ENCODE measurements at places on chromosomes 6 and 20.

- no peak for DNase-seq
Measured at GRCh38 chr20:3987296-3987695, 28.1 kb downstream of the RNF24 start.

DNA sequence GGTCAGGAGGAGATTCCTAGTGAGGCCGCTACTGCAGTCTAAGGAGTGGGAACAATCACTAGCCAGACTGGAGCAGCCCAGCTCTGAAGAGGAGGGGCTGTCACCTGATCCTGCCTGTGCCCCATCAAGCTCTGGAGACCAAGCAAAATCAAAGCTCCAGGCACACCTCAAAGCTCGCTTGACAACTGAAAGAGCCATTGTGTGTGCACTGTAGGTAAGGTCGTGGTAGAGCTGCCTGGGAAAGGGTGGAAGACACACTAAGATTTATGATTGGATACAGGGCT, 58.2 kb downstream of the CSE1L start:
- DNase-seq = no peak

GRCh38 chr6:29815118-29815750, 12.4 kb upstream of the HLA-G start:
- DNase-seq = no peak

- DNase-seq = no peak
Measured at GRCh38 chr6:153131037-153131981, at the start of gene RGS17. Gene RGS17 (minus strand): TSS chr6:153131282. CDS start chr6:153044018, 87,264 bp downstream.

GRCh38 chr6:82959385-82959941, 106.2 kb downstream of the UBE3D start:
- DNase-seq = no peak

DNA sequence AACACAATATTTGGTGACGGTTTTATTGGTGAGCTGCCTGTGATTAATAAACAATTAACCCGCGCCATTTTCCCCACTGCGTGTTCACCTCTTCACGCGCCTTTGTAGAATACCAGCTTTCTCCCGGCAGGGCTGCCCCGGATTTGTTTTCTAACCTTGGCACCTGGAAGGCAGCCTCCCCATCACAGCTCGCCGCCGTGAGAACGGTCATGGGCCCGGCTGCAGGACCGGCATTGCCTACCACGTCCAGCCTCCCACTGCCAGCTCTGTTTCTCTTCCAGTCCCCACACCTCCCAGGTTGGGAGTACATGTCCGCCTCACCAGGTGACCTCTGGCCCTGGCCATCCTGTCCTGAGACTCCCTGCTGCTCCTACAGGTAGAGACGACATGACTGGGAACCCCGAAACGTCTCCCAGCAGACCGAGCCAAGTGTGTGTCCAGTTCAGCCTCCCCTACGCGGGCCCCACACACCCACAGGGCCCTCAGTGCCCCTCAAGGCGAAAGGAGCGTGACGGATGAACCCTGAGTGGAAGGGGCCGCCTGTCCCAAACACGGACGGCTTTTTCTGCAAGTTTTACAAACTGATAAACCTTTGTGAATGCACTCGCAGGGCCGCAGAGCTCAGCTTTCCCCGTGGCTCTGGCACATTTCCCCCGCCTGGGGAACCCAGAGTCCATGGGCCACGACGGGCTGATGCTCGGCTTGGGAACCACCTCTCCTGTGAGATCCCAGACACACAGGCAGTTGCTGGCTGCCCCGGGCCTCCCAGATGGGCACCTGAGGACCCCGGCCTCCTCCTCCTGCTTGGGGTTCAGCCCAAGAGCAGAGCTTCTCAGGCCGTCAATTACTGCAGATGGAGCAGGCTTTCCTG, 25.7 kb downstream of the FRMD1 start:
- no peak for DNase-seq

DNA sequence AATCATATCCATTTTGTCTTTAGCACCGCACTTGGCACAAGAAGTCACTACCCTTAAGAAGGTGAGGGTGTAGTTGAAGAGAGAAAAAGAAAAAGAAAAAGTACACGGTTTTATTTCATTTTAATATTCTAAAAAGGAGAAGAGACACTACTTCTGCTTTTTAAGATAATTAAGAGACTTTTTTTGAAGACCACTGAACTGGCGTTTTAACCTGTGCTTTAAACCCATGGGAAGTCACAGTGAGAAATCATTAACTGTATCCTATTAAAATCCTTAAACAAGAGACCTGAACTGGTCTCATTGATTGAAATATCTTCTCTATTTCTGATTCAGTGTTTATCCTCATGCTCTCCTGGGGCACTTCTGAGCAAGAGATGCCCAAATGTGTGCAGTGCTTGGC, 243.5 kb downstream of the TMEM242 start:
- DNase-seq = no peak

DNA sequence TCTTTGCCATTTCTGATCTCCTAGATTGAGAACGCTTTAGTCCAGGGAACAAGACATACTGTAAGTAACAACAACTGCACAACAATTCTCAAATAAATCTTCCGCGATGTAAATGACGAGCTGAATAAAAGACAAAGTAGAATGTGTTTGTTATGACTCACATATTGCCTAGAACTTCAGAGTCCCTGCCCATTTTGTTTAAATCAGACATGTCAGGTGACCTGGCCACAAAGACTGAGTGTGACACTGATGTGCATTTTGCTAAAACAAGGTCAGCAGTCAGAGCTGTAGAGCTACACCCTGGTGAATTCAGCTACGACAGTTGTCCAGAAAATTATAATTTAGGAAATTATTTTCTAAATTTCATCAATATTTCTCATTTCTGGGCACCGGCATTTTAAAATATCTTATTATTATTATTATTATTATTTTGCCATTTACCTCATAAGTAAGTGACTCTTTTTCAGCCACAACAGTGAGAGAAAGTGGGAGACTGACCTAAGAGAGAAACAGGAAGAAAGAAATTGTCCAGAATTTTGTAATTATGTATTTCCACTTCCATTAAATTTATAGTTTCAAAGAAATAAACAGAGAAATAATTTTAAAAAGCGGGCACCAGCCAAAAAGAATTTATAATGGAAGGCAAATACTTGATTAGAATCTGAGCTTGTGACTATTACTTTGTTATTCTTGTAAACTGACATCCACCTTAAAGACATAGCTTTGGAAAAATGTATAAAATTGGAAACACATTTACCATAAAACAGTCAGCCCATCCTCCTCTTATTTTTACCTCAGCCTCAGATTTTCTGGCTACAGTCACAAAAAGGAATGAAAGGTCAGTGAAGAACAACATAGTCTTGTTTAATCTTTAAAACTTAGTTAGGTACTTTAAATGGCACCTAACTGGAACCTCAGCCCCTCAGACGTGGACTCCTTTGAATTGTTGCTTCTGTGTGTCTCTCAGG, 157.0 kb upstream of the CITED2 start:
- peak; percentile 23 for DNase-seq

DNA sequence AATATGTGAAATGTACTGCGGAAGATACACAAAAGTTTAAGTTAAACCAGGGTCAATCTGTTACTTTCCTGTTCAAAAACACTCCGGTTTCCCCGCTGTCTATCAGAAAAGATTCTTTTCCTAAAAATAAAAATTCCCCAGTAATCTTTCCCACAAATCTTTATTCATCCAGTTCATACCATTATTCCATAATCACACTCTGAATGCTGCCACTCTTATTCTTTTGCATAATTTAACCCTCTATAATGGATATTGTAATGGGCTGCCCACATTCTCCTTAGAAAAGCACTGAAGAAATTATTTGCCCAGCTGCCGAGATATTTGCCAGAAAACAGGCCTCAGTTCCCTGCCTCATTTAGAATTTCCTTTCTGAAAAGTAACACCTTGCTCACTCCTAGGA, 68.6 kb downstream of the EPHA7 start:
- no peak for DNase-seq

GRCh38 chr6:25710287-25710686, 44.3 kb upstream of the SLC17A4 start:
- no peak for DNase-seq

GRCh38 chr6:6810727-6811126, 222.2 kb downstream of the LY86 start:
- no peak for DNase-seq

GRCh38 chr6:140379919-140380318, 1005.5 kb upstream of the CITED2 start:
- no peak for DNase-seq

DNA sequence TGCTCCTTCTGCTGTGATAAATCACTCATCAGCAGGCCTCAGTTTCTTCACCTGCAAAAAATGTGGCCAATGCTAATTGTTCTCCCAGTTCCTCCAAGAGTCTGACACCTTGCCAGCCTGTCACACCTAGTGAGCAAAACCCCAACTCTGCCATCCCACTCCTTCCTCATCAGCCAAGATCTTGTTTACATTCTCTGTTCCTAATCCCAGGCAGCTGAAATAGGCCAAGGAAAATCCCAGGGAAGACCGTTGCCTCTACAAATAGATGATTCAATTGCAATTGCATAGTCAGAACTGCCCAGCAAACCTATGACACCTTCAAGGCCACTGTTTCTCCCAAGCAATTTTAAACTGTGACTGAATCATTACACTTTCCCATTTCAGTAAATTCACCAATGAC, 78.7 kb downstream of the GMDS start:
- no peak for DNase-seq

DNA sequence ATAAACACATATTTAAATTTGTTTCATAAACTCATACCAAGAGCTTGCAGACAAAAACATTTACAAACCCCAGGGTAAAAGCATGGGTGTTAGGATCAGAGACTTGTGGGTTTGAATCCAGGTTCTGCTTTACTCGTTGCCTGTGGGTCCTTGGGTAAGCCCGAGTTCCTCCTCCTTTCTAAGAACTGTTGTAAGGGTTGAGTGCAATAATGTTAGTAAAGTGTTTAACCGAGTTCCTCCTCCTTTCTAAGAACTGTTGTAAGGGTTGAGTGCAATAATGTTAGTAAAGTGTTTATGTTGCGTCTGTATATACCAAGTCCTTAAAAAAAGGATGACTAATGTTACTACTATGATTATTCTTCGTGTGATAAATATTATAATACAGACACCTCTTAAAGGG, 18.7 kb downstream of the CCDC170 start:
- DNase-seq = no peak

GRCh38 chr6:153511896-153512496, 380.9 kb upstream of the RGS17 start:
- no peak for DNase-seq

GRCh38 chr6:13470238-13471140, 16.9 kb downstream of the GFOD1 start:
- DNase-seq = no peak

- DNase-seq = no peak
Measured at GRCh38 chr20:8213831-8214587, 81.9 kb downstream of the PLCB1 start.

DNA sequence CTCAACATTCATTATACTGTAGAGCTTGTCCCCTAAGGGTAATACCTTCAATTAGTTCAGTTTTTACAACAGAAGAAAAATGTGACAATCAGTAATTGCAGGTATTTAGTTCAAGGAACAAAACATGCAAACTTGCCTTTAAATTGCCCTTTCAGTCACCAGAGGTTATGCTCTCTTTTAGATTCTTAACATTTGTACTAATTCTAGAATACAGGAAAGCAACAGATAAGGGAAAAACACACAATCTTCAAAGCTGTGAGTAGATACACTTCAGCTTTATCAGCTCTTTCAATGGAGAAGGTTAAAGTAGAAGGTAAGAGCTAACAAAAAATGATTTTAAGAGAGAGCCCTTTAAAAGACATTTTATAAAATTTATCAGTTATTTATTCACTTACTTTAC, 173.1 kb downstream of the HS3ST5 start:
- DNase-seq = no peak

GRCh38 chr6:57064809-57065208, 18.3 kb downstream of the KIAA1586 start:
- DNase-seq = no peak

DNA sequence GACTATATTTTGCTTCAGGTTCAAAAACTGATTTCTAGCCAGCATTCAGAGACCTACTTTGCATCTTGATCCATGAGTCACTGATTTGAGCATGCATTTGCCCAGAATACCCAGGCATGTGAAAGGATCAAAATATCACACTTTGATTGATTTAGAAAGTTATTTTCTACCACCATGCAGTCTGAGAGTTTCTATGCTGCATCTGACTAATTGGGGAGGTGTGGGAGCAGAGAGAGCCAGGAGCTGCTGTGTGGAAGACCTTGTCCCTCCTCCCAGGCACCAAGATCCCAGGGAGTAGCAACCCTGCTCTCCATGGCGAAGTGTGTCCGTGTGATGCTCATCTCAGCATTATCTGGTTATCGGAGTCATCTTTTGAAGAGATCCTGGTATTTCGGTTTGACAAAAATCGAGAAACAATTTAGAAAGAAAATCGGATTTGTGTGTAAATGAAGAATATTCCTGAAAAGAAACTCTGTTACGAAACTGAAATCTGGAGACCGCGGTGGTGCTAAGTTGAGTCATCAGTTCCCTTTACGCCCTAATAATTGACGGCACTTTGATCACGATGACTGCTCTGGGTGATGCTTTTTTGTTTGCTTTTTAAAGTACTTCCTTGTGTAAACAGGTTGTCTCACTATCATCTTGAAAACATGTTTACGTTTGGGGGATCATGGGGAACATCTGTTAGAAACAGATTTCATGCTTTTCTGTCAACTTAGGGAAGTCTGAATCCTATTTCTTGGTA, 193.4 kb downstream of the BACH2 start:
- no peak for DNase-seq

DNA sequence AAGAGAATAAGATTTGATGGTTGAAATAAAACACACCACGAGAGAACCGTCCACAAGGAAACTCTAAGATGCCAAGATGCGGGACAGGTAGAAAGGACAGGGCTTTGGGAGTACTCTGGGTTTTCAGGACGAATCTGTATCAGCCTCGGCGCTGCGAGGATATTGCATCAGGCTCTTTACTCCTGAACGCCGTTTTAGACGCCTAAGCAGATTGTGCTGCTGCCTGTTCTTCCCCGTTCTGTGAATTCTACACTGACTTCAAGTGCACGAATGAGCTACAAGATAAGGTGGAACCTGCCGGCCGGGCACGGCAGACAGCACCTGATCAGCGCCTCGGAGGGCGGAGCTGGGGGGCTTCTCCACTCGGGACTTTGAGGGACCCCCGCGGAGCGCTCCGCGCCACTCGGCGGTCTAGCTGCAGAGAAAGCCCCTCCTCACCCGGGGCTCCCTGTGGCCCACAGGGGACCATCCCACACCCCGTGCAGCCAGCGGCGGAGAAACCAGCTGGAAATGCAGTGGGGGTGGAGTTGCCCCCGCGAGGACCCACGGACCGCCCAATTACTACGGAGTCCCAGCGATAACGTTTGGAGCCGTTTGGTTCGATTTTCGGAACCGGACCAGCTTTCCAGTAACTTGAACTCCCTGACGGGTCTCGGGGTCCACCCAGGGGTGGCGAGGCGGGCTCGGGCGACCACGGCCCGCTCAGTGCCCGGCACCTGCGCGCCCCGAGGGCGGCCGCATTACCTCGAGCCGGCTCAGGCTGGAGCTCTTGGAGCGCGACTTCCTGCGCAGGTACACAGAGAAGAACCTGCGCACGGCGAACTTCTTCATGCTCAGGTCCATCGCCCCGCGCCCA, 646 bp downstream of the RPS6KA2 start:
- DNase-seq = no peak

Data from T-helper 9 cell (primary cell).